ENCODE measurements at places on chromosomes 3 and 15.
A peak's percentile ranks its signal among the peaks of the same experiment; 100 is the strongest.

DNA sequence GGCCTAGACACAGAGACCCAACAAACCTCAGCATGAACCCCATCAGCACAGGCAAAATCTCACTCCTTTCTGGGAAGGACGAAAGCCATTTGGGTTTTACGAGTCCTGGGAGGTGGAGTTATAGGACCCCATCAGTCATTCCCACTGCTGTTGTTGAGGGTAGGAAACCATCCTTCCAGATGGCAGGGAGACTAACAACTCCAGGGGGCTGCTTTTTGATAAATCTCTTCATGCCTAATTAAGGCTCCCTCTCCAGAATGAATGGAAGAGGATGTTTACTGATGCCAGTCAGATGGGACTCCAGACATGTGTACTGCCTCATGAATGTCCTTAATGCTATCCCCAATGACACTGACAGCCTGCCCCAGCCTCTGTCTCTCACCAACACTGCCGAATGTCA is 75.3 kb downstream of the ST8SIA2 start:
- no peak for DNase-seq

DNA sequence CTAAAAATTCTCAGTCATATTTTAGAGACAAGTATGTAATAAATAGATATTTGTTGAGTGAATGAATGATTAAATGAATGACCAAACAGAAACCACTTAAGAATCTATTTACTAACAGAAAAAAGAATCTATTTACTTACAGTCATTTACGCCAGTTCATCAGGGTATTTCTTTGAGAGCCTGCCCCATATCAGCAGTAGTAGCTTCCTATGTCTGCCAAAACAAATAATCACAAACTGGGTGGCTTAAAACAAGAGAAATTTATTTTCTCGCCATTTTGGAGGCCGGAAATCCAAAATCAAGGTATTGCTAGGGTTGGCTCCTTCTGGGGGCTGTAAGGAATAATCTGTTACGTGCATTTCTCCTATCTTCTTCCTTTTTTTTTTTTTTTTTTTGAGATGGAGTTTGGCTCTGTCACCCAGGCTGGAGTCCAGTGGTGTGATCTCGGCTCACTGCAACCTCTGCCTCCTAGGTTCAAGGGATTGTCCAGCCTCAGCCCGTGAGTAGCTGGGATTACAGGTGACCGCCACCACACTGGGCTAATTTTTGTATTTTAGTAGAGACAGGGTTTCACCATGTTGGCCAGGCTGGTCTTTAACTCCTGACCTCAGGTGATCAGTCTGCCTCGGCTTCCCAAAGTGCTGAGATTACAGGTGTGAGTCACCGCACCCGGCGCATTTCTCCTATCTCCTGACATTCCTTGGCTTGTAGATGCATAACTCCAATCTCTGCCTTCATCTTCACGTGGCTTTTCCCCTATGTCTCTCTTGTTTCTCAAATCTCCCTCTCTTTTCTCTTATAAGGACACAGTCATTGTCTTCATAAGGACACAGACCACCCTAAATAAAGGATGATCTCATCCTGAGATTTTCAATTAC is 65.2 kb upstream of the SPPL2A start:
- no peak for DNase-seq

DNA sequence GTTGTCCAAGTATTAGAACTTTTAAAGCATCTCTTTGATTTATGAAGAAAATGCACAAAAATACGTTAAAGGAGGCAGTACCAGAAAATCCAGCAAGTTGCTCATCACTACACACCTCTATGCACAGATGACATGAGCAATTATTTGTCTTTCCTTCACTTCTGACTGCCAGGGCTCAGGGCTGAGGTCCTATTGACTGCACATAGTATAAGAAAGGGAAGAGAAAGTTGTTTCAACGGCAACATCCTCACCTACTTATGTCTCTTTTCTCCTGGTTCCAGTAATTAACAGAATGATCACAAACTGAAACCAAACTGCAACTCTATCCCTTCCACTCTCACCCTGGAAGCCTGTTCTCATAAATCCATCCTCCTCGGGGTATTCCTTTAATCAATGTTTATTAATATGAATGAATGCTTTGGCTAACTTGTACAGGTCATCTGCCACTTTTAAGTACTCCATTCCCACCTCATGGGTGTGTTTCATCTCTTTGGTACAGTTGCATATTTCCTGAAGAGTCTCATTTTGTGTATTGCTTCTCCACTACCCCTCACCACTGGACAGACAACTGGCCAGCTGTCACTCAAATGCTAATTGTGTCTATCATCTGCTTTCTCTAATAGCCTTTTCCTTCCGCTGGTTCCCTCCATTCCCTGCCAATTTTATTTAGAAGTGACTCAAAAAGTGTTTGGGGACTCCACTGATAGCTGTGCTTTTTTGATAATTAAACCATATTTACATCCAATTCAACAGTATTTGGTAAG is 34.5 kb downstream of the RAB27A start:
- no peak for DNase-seq

DNA sequence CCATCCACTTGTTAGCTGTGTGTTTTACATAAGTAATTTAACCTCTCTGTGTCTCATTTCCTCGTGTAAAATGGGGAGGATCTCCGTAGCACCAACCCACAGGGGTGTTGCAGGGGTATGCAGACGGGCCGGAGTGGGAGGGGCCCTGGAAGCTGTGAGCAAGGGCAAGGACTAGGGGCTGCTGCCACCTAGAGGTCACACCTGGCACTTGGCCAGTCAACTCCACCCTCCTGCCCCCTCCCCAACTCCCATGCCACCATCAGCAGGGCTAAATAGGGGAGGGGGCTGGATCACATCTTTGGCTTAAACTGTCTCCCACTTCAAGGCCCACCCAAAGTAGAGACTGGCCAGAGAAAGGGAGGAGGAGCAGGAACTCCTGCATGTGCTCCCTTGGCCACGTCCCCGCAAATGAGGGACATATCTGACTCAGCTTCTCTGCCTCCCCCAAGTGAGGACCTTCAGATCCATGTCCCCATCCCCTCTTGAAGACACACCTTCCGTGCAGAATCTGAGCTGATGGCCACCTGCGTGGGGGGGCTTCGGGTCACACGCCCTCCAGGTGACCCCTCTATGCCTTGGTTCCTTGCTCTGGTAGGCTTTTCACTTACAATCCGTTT is 2.6 kb downstream of the CCDC9B start:
- peak; percentile 62 for DNase-seq

- no peak for DNase-seq
Measured at GRCh38 chr3:189530822-189531221, 100.4 kb upstream of the TP63 start.

GRCh38 chr3:130950124-130950523 is 56.2 kb downstream of the ATP2C1 start:
- no peak for DNase-seq

- no peak for DNase-seq
Measured at GRCh38 chr3:95613993-95614392, 1200.4 kb upstream of the EPHA6 start.

- no peak for DNase-seq
Measured at GRCh38 chr3:87333393-87333892, 57.1 kb upstream of the POU1F1 start.

DNA sequence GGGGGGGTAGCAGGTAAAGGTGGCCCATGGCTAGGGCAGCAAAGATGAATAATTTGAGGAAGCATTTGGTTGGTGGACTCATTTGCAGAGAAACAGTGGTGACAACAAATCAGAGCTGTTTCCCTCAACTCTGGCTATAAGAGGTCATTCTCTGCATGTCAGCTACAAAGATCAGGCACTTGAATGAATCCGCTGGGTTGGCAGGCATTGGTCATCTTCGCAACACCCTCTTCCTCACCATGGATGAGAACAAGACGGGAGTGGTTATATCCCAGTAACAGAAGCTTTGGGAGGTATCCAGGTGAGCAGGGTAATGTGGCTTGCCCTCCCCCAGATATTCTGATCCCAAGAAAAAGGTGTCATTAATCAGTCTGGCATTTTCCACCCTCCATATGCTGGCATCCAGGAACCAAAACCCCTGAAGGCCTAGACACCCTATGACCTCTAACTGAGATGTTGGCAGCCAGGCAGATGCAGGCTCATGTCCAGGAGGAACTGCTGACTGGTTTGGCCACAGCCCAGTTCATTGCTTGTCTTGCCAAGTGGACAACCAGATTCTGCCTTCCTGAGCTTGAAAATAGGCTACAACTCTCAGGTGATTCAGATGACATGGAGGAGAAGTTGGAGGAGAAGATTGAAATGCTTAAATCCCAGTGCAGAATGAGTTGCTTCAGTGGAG is 108.9 kb upstream of the TRIM42 start:
- DNase-seq = no peak

- no peak for DNase-seq
Measured at GRCh38 chr15:25176616-25176923, 221.8 kb downstream of the SNRPN start.

GRCh38 chr15:42210696-42211095 is 2.6 kb upstream of the VPS39 start:
- no peak for DNase-seq

GRCh38 chr3:124097362-124098131 is 105.6 kb upstream of the ROPN1 start:
- no peak for DNase-seq

DNA sequence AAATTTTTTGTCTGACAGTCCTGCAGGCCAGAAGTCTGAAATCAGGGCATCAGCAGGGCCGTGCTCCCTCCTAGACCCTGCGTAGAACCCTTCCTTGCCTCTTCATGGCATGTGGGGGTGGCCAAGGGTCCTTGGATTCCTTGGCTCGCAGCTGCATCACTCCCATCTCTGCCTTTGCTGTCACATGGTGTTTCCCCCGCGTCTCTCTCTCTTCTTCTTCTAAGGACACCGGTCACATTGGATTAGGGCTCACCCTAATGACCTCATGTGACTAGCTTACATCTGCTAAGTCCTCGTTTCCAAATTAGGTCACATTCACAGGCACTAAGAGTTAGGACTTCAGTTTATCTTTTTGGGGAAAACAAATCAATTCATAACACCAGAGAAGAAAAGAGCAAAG is 12.0 kb downstream of the SLCO3A1 start:
- no peak for DNase-seq

GRCh38 chr3:39005295-39005694 is 46.4 kb downstream of the SCN11A start:
- DNase-seq = no peak

- DNase-seq = no peak
Measured at GRCh38 chr3:29899021-29899420, 618.1 kb downstream of the RBMS3 start.

- no peak for DNase-seq
Measured at GRCh38 chr3:172150913-172151650, 111.7 kb downstream of the FNDC3B start.

GRCh38 chr3:190807719-190808375 is 54.6 kb downstream of the GMNC start:
- no peak for DNase-seq

DNA sequence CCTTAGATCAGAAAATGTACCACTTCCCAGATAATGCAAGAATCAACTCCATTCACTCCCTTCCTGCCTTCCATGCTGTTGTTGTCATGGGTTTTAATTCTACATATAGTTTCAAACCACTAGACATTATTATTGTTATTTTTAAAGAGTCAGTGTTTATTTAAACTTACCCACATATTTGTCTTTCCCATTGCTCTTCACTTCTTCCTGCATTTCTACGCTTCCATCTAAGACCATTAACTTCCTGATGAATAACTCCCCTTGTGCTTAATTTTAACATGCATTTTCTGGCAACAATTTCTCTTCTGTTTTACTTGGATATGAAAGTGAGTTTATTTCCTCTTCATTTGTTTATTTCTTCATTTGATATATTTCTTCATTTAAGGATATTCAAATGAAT is 127.1 kb upstream of the FHIT start:
- DNase-seq = no peak

DNA sequence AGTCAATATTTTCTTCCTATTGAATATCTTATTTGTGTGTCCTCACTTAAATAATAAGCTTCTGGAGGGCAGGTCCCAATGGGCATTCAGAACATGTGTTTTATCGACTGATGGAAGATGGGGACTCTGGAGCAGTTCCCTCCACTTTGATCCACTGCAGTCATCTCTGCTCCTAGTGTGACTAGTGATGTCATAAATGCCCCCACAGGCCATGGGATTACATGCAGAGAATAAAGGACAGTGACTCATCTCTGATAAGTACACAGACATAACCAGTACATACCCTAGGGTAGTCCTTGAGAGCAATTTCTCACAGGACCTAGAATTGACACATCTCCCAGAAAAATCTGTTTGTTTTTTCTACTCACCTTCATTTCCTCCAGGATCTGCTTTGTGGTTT is 49.4 kb upstream of the FMN1 start:
- DNase-seq = no peak

DNA sequence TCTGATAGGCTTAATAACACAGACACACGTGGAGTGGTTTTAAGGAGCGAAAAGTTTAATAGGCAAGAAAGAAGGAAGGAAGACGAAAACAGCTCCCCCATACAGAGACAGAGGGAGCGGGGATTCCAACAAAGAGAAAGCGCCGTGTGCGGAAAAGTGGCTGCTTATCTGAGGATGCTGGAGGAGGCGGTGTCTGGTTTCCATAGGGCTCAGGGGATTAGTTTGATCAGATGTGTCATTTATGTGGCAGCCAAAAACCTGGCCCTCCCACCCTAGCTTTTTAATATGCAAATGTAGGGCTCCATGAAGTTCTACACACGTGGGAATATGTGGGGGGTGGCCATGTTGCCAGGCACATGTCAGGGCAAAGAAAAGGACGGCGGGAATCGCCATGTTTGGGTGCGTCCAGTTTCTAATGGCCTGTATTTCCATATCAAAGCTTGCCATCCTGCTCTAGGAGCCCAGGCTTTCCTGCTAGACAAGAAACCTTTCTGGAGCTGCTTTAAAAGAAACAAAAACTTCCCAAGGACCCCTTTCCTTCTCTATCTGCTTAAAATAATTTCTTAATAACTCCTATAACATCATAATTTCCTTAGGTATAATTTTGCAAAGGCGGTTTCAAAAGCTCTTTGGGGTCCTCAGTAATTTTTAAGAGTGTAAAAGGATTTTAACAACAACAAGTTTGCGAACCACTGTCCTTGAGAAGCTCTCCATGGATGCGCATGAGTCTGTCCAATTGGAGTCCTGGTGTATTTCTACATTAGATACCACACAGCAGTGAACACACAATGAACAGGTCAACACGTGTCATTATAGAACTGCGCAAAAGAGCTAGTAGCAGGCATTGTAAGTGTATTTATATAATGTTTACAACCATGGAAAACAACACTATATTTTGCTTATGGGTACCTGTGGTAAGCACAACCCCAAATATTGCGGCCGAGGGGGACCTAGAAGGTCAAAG is 622 bp upstream of the ZNF589 start:
- DNase-seq = no peak

- DNase-seq = no peak
Measured at GRCh38 chr3:155648013-155648591, 96.8 kb downstream of the PLCH1 start.

DNA sequence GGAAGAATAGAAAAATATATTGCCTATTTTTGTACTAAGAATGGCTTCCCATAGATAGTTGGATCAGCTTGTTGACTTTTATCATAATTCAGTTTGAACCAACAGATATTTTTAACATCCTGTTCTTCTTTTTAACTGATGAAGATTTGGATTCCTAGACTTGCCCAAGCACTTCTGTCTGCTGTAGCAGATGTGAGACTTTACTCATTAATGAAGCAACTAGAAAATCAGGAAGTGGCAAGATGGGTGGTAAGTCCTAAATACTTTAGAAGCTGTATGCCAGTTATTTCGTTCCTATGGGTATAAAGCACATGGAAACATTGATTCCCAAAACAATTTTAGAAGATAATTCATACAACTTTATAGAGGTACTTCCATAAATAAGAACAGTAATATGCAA is 8.4 kb downstream of the PIGB start:
- DNase-seq = no peak

GRCh38 chr15:91302588-91303439 is 202.8 kb downstream of the SV2B start:
- DNase-seq = no peak

Data from stimulated activated CD8-positive, alpha-beta memory T cell treated with anti-CD3 and anti-CD28 coated beads, Interleukin-4, amount 100 ng/mL, for 4 hours (primary cell).